ENCODE measurements at places on chromosomes 12 and 14.

- DNase-seq = no peak
Measured at GRCh38 chr14:23033801-23034497, 751 bp downstream of the PSMB5 start.

DNA sequence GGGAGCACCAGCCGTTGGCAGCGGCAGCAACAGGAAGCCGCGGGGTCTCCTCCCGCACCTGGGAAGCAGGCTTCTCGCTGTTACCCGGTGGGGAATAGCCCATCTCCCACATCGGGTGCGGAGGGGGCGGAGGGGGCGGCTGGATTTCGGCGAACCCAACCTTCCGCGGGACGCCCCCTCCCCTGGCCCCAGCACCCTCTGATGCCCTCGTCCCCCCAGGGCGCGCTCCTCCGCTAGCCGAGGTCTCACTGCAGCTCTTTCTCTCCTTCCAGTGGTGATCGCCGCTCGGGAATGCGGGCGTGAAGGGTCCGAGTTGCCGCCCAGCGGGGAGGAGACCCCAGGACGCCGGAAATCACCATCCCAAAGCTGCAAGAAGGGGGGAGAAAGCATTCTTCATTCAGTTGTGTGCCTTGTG lies 303 bp downstream of the SAMD4A start:
- DNase-seq = no peak

- DNase-seq = no peak
Measured at GRCh38 chr14:105187935-105188524, 6.9 kb upstream of the NUDT14 start.

DNA sequence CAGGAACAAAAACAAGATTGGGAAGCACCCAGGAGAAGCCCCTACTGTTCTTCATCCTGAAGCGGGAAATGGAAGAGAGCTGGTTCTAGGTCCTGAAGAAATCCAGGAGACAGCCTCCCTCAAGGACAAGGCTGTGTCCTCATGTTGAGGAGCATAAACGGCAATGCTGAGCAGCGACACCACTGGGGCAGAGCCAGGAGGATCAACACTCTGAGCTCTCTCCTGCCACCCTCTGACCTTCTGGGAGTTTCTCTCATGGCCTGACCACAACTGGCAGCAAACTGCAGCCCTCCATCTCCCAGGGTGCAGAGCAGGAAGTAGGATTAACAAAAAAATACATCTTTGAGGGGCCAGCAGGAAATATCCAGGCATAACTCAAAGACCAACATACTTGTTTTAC lies 1292.2 kb upstream of the TMEM132C start:
- no peak for DNase-seq

- DNase-seq = no peak
Measured at GRCh38 chr14:75383721-75384120, 44.1 kb upstream of the JDP2 start.

GRCh38 chr12:88416786-88417185 lies 163.5 kb downstream of the KITLG start:
- DNase-seq = no peak

GRCh38 chr14:92610849-92611271 lies 97.3 kb downstream of the RIN3 start:
- DNase-seq = no peak

DNA sequence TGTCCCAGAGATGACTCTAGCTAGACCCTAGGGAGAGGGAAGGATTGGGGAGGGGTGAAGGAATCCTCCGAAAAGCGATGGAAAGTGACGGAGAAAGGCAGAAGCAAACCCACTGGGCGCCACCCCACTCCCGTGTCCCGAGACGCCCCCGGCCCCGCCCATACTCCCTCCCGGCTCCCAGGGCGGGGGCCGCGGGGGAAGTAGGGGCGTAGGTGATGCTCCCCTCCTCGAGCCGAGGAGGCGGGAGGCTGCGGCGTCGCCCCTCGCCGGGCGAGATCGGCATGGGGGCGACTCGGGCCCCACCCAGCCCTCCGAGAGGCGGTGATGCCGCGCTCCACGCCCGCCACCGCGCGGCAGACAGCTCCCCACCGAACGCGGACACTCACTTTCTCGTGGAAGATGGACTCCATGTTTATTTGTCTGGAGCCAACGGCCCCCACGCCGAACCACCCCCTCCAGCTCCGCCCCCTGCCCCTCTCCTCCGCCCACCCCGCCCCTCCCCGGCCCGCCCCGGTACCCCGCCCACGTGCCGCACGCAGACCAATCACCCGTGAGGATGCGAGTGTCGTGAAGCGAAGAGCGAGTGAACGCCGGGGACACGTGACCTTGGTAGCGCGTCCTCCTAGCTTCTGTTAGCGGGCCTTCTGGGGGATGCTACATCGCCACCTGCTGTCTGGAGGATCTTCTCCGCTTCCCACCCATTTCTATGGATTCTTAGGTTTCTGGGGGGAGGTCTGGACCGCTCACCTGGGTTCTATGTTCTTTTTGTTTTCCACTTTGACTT lies at the start of gene ATXN3:
ATXN3 (minus strand) TSS at position 440 of the 784 bp plus-strand sequence; CDS start at position 410, 30 bp downstream.
- peak; percentile 96 for DNase-seq

DNA sequence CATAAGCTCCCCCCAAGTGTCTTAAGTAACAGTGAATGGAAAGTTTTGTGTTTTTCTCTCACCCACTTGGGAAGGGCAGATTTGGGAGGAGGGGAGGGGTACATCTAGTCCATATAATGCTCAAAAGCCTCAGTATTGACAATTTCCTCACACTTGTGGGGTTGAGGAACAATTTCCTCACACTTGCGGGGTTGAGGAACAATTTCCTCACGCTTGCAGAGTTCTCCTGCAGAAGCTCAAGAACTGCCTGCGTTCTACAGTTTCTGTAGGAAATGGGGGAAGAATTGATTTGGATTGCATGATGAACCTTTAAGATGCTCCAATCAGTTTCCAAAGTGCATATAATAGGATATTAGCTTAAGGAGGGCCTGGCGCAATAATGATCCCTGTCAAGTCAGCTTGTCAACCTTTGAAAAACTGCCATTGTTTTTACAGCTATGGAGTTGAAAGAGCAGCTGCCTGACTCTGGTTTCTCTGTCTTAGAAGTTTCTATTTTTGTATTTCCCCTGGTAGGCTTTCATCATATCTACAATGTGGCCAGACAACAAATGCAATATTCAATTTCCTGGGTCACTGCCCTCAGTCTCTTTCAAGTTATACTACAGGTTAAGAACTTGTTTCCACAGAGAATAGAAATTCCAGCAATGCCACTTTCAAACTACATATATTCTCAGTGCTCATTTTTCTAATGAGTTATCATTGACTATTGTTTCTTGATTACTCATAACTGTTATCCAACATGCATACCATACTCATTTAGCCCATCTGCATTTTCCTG lies 66.5 kb downstream of the PLEKHG7 start:
- no peak for DNase-seq

- no peak for DNase-seq
Measured at GRCh38 chr12:85301051-85301450, 21.0 kb downstream of the ALX1 start.

- DNase-seq = no peak
Measured at GRCh38 chr12:102182635-102183034, 15.0 kb downstream of the PMCH start.

DNA sequence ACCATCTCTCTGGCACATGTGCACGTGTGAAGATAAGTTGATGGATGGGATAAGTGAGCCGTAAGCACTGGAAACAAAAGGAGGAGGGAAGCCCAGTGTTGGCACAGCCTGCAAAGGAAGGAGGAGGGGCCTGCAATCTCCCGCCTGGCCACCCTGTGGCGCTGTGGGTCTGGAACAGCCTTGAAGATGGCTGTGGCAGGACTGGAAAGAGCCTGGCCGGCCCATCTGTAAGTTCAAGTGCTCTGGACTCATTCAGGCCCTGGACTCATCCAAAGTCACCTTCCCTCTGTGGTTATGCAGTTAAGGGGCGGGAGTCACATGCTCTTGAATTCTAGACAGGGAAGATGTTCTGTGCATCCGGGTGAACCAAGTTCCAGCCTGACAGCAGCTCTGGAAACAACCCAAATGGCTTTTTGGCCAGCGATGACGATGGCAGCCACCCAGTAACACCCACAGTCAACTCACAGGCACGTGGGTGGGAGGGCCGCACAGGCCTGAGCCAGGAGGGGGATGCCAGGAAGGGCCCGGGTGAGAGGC lies 50.4 kb downstream of the CHGA start:
- DNase-seq = no peak

DNA sequence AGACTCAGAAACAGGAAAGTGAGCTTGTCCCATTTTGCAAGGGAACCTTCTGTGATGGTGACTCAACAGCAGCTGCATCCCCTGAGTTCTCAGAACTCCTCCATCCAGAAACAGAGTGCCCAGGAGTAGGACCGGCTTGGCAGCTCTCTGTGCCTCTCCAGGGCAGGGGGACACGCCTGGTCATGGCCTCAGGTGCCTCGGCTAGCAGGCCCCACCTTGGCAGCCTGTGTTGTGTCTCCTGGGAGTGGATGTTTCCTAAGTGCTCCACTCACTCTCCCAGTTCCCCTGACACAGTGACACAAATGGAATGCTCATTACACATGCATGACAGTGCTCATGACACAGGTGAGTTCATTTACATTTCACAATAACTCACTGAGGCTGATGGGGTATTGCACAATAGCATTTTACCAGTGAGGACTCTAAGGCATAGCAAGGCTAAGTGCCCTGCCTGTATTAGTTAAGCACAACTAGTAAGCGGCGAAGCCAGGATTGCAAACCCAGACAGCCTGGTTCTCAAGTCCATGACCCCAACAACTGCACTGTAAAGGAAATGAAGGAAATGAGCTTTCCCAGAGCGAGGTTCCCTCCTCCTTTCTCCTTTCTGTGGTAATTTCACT lies 47.4 kb downstream of the CALM1 start:
- no peak for DNase-seq

- no peak for DNase-seq
Measured at GRCh38 chr12:22307811-22308210, 26.7 kb downstream of the ST8SIA1 start.
